Panc1 (cell line): ENCODE measurements at places on chromosomes 13 and 19.

DNA sequence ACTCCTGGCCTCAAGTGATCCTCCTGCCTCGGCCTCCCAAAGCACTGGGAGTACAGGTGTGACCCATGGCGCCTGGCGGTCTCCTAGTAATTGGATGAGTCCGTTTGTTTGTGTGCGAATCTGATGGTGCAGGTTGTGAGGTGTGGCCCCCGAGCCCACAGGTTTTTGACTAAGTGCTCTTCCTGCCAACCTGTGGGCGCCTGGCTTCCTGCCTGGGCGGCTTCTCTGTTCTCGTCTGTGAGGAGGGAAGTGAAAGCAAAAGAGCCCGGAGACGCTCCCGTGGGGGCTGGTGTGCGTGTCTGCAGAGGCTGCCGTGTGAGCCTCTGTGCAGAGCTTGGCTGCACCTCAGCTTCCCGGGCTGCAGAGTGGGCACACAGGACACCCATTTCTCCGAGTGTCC, 10.0 kb downstream of the ARHGAP45 start:
- no peak for DNase-seq

DNA sequence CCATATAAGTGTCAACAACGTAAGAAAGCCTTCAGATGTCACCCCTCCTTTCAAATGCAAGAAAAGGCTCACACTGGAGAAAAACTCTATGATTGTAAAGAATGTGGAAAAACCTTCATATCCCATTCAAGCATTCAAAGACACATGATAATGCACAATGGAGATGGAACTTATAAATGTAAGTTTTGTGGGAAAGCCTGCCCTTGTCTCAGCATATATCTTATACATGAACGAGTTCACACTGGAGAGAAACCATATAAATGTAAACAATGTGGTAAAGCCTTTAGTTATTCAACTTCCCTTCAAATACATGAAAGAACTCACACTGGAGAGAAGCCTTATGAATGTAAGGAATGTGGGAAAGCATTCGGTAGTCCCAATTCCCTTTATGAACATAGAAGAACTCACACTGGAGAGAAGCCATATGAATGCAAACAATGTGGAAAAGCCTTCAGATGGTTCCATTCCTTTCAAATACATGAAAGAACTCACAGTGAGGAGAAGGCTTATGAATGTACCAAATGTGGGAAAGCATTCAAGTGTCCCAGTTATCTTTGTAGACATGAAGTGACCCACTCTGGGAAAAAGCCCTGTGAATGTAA, 11.1 kb downstream of the ZNF844 start:
- DNase-seq, result no peak

GRCh38 chr13:112892426-112893206, 76.4 kb upstream of the MCF2L start:
- no peak for DNase-seq

DNA sequence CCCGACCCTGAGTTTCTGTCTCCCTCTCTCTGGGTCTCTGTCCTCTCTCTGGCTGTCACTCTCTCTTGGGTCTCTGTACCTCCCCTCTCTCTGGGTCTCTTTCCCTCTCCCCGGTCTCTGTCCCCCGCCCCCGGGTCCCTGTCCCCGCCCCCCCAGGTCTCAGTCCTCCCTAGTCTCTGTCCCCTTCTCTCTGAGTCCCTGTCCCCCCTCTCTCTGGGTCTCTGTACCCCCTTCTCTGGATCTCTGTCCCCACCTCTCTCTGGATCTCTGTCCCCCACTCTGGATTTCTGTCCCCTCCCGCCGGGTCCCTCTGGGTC, 2.3 kb upstream of the FTL start:
- no peak for DNase-seq

- DNase-seq, result no peak
Measured at GRCh38 chr13:110114316-110114715, 192.6 kb downstream of the COL4A1 start.

GRCh38 chr19:47637550-47637949, 28.6 kb downstream of the BICRA start:
- no peak for DNase-seq

DNA sequence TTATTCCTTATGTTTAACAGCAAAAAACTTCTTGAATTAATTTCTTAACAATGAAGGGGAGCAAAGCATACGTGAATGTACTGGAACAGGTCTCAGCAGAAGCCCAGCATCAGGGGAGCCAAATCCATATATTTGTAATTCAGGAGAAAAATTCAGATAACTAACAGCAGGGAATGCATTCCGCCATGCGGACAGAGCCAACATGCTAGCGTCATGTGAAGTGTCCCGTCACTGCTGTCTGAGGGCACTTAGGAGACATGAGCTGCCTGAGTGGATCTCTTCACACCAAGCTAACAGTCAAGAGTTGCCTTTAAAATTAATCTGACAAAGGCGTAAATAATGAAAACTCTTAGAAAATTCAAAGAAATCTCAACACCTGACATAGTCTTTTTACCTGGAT, 6.4 kb downstream of the AMER2 start:
- DNase-seq, result no peak

- no peak for DNase-seq
Measured at GRCh38 chr19:2478756-2479555, 3.0 kb downstream of the GADD45B start.

DNA sequence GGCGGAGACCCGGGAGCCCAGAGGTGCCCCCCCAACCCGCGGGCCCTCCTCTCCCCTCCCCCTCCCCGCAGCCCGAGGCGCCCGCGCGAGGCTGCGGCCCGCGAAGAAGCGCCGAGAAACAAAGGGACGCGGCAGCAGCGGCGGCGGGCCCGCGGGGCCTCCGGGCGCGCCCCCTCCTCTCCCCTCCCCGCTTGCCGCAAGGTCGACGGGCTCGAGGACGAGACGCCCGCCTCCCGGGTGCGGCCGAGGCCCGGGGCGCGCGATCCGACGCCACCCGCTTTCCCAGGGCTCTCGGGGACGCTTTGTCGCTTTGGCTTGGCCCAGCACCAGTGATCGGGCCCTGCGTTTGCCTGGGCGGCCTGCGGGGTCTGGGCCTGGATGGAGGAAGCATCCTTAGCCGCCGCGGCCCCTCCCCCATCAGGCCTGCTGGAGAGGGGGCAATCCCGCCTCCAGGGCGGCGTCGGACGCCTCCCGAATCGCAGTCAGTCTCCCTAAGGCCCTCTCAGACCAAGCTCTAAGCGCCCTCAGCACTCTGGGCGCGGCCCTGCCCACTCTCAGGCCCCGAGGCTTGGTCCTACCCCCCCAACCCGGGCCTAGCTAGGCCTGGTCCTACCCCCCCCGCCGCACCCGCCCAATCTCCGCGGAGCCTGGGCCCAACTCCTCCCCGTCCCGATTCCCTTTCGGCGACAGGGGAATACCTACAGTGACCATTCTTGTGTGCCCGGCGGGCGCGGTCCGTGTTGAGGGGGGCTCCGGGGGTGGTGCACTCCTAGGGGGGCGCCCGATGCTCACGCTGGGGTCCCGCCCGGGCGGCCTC, 740 bp downstream of the ELAVL3 start:
- no peak for DNase-seq

DNA sequence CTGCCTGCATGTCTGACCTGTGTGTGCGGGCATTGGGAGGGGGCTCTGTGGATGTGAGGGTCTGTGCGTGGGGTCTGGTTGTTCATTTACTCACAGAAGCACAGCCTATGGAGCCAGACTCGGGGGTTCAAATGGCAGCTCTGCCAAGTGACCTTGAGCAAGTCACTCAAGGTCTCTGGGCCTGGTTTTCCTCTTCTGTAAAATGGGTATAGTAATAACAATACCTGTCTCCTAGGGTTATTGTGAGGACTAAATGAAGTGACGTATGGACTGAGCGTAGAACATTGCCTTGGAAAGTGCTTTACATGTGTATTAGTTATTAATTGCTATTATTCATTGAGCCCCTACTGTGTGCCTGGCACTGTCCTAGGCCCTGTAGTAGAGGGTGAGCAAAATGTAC, 24.4 kb downstream of the CKM start:
- no peak for DNase-seq

DNA sequence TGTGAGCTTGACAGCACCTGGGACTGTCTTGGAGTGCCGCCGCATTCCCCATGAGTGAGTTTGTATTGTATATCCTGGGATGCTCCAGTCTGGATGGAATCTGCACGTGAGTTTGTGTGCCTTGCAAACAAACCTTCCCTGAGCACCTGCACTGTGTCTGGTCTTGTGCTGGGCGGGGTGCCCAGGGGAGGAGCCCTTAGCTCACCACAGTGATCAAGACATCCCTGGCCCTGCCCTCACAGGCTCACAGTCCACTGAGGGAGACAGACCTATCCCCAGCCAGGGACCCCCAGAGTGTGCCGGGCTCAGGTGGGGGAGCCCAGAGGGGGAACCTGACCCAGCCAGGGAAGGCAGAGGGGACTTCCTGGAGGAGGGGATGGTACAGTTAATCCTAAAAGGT, 1.7 kb upstream of the BCAM start:
- DNase-seq, result no peak

DNA sequence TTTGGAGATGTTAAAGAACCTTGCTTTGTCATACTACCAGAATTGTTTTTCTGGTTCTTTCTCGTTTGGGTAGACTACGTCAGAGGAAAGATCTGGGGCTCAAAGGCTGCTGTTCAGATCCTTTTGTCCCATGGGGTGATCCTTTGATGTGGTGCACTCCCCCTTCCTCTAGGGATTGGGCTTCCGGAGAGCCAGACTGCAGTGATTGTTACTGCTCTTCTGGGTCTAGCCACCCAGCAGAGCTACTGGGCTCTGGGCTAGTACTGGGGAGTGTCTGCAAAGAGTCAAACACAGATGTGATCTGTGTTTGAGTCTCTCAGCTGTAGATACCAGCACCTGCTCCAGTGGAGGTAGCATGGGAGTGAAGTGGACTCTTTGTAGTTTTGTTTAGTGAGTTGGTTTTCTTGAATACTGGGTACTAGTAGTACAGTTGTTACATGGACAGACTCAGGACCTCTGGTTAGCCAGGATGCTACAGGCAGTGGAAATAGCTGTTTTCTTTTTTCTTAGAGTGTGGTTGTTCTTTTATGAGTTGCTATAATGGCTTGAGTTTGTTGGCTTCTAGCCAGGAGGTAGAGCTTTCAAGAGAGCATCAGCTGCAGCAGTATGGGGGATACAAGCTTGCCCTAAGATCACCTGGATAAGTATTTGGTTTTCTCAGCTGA, 34.4 kb downstream of the DNAJC15 start:
- no peak for DNase-seq

- no peak for DNase-seq
Measured at GRCh38 chr19:16623576-16623975, 4.4 kb downstream of the MED26 start.

- DNase-seq, result no peak
Measured at GRCh38 chr19:3720349-3720917, 12.2 kb downstream of the TJP3 start.

DNA sequence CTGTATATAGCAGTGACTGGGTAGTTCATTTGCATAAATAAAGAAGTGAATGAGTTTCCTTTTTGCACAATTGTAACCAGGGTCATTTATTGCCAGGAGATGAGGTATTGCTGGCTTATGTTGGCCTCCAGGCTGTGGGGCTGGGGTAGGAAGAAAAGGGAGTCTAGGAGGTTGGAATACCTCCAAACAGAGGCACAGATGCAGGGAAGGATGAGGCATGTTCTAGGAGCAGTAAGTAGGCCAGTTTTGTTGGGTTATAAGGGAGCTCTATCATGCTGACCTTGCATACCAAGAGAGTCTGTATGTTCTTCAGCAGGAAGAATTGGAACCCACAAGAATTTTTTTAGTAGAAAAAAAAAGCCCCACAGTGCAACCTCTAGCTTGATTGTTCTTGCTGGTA, 17.2 kb upstream of the CYSLTR2 start:
- no peak for DNase-seq

- no peak for DNase-seq
Measured at GRCh38 chr13:35160896-35161295, 218.8 kb downstream of the NBEA start.

GRCh38 chr19:18439025-18439909, 1.3 kb upstream of the ISYNA1 start:
- DNase-seq, result no peak

DNA sequence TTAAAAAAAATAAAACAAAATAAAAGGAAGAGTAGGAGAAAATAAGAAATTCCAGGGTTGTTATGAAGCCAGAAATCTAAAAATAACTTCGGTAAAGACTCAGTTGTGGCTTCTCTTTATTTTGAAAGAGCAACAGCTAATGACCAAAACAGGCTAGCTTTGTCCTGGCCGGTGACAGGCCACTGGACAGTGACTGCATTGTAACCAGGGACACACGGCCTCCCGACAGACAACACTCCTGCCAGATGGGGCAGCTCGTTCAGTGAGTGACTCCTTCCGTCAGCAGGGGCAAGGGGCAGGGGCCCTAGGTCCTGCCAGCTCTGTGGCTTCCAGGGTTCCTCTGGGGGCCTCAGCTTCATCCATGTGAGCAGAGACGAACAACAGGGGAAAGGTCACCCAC, 173.4 kb downstream of the KATNAL1 start:
- no peak for DNase-seq

- no peak for DNase-seq
Measured at GRCh38 chr19:48303367-48303766, 22.0 kb upstream of the EMP3 start.

DNA sequence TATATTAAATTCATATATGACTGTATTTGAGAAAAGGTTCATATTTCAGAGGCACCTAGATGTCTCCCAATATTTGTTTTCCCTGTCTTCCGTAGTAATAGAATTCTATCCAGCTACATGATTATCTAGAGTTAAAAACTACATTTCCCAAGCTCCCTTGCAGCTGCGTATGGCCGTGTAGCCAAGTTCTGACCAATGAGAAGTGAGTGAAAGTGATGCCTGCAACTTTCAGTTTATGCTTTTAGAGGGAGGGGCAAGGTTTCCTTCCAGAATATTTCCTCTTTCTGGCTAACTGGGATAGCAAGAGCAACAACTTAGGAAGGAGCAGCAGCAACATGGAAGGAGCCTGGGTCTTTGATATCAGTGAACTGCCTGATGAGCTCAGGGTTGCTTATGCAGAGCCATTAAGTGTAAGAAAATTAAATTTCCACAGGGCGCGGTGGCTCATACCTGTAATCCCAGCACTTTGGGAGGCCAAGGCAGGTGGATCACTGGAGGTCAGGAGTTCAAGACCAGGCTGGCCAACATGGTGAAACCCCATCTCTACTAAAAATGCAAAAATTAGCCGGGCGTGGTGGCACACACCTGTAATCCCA, 23.2 kb upstream of the CYP2A13 start:
- DNase-seq, result no peak

DNA sequence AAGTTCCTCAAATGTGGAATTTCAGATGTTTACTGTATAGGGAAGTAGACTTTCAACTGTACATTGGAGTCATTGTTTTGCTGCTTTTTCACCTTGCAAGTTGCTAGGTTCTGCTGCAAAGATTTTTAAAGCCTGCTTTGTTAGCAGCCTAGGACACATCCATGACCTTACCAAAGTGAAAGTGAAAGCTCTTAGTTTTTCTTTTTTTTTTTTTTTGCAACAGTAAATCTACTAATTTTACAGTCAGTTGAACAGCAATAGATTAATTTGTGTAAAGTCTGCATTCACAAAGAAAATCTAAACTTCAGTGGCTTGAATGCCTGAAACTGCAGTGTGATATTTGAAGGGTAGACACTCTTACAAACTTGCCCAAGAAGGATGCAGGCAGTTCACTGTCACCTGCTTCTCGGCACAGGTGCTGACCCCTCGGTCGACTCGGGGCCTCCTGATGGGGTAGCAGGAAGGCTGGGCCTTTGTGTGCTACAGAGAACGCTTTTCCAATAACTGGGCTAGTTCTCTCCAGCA, 5.0 kb upstream of the MTIF3 start:
- no peak for DNase-seq

GRCh38 chr13:51412431-51412830, 40.4 kb downstream of the INTS6 start:
- no peak for DNase-seq

GRCh38 chr13:44263751-44264620, 109.6 kb upstream of the SERP2 start:
- no peak for DNase-seq
